Activated CD4-positive, alpha-beta T cell treated with anti-CD3 and anti-CD28 coated beads for 48 hours (primary cell): ENCODE measurements at places on chromosomes 12 and 14.

- DNase-seq: peak; percentile 34
These were observed 831 bp upstream of the NKX2-1 start for GRCh38 chr14:36520601-36521525.

DNA sequence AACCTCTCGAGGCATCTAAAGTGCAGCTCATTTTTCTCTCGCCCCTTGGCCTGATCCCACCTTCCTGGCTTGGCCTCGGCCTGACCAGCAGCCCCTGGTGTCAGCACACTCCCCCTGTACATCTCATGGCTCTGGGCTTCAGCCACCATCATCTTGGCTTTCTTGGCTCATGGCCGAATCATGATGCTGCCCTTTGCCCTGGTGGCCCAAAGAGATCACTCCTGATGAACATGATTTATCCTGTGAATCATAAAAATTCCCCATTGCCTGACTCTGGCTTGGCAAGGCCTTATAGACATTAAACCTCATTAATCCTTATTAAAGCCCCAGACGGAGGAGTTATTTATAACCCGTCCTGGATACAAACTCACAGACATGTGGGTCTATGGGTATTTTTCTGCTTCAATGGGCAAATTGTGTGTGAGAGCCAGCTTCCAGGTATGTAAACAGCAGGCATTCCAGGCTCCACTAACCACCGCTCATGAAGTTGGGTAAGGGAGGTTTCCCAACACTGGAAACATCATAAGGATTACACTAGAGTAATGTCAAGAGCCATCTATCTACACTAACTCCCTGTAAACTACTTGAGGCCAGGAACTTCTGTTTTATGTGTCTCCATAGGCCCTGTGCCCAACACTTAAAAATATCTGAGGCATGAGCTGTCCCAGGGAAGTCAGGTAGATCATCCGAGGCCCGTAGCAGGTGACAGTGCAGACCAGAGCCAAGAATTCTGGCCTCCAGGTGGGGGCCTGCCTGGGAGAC is 171.2 kb downstream of the TTC8 start:
- DNase-seq: no peak

DNA sequence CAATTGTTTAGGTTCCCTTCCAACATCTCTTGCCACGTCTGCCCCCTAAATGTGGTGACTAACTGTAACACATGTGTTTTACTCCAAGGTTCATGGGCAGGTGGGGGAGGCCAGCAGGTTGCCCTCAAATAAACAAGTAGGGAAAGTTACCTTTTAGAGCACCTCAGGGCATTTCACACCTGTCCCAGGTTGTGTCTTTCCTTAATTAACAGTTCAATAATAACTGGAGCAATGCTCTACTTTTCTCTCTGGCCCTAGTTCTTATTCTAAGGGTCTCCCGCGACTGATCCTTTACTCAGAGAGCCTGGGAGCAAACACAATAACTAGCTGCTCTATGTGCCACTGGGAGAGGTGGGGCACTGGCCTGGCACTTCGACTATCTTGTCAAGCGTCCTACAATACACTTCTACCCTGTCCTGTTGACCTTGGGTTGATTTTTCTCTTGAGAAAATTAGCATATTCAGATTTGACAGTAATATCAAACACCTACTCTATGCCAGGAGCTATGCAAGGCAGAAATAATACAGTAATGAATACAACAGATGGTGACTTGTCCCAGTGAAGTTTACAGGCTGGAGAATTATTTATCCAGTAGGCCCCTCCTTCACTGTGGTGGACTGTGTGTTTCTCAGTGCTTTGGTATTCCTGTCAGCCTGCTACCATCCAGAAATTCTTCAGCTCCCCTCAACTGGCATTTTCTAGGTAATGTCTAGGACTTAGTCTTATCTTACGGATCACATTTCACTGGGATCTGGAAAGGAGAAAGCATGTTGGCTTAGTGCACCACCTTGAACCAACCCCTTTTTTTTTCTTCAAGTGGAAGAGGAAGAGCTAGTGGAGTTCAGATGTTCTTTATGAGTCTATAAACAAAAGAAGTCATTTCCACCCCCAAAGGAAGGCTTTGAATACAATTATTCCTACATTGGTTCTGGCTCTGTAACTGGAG is 202.6 kb downstream of the CRADD start:
- DNase-seq: no peak

DNA sequence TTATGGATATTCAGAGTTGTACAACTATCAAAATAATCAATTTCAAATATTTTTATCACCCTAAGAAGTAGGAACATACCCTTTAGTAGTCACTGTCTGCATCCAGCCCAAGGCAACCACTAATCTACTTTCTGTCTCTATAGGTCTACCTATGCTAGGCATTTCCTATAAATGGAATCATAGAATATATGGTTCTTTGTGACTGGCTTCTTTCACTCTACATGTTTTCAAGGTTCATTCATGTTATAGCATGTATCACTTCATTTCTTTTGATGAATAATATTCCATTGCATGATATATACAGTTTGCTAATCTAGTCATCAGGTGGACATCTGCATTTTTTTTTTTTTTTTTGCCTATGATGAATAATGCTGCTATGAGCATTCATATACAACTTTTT is 112.4 kb downstream of the PPP1R12A start:
- DNase-seq: no peak

DNA sequence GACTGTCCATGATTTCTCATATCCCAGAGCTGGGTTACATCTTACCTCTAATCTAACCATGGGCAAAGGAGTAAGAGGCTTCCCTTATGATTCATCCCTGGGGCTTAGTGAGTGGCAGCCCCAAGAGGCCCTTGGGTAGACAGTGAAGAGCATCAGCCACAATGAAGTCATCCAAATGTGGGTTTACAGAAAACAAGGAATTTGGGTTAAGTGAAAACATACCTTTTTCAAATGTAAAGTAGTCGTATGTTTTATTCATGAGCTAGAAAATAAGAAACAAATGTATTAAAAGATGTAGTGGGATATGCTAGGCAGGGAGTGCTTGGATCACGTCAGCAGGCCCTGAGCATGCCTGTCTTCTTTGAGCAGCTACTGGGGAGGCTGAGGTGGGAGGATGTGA is 54.0 kb upstream of the ELK3 start:
- peak; percentile 13 for DNase-seq

- no peak for DNase-seq
These were observed 657.1 kb downstream of the TMTC2 start for GRCh38 chr12:83343767-83344166.

DNA sequence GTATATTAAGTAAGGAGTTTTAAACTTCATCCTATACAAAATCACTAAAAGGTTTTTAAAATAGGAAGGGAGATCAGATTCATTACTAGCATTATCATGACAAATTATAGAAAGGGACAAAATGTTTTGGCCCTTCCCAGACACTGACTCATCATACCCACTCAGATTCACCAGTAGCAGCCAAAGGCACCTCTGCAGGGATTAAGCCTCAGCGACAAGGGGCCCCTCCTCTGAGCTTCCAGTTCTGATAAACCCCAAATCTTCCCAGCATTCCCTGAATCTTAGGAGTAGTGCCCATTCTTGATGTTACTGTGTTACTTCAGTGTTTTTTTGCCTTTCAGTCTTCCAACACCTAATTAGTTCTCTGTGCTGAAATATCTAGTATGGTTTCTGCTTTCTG is 14.5 kb downstream of the KRAS start:
- DNase-seq: no peak
